T-helper 17 cell (primary cell): ENCODE measurements at places on chromosomes 5 and 9. TPM values are rescaled to one million over a fixed set of nuclear protein-coding genes. Genes with fewer than 3 reads are reported as not detected.

The IFNA21 gene
- total RNA-seq = not detected

- H3K36me3 ChIP-seq = peaks cover 2% of the 10 kb centered on the region
- peaks cover 5% of the 10 kb centered on the region for H3K4me1 ChIP-seq
- H3K27ac ChIP-seq = no peak overlapping the region
- H3K27me3 ChIP-seq = peaks cover 16% of the 10 kb centered on the region
- no peak for DNase-seq
Measured at GRCh38 chr9:84593352-84593751, 76.2 kb upstream of the NTRK2 start.

- no peak overlapping the region for H3K4me3 ChIP-seq
- H3K36me3 ChIP-seq = no peaks in the 10 kb centered on the region
- no peak for DNase-seq
- H3K27ac ChIP-seq = no peak overlapping the region
Measured at GRCh38 chr5:101796427-101796826, 499.7 kb downstream of the SLCO4C1 start.

GRCh38 chr5:59034498-59035186 lies 451.8 kb downstream of the RAB3C start:
- H3K36me3 ChIP-seq = peaks cover 7% of the 10 kb centered on the region
- H3K27ac ChIP-seq = peak overlapping the region; percentile 95
- no peaks in the 10 kb centered on the region for H3K27me3 ChIP-seq
- DNase-seq = no peak
- H3K4me1 ChIP-seq = peaks cover 40% of the 10 kb centered on the region
- peak overlapping the region; percentile 96 for H3K4me3 ChIP-seq

The HSPB3 gene
- not detected for total RNA-seq

GRCh38 chr5:18311266-18311665 lies 677.0 kb downstream of the TAF11L14 start:
- no peaks in the 10 kb centered on the region for H3K4me1 ChIP-seq
- no peaks in the 10 kb centered on the region for H3K36me3 ChIP-seq
- H3K27ac ChIP-seq = no peak overlapping the region
- DNase-seq = no peak
- no peak overlapping the region for H3K4me3 ChIP-seq
- no peaks in the 10 kb centered on the region for H3K27me3 ChIP-seq
